ENCODE measurements at places on chromosomes 7 and 10.

DNA sequence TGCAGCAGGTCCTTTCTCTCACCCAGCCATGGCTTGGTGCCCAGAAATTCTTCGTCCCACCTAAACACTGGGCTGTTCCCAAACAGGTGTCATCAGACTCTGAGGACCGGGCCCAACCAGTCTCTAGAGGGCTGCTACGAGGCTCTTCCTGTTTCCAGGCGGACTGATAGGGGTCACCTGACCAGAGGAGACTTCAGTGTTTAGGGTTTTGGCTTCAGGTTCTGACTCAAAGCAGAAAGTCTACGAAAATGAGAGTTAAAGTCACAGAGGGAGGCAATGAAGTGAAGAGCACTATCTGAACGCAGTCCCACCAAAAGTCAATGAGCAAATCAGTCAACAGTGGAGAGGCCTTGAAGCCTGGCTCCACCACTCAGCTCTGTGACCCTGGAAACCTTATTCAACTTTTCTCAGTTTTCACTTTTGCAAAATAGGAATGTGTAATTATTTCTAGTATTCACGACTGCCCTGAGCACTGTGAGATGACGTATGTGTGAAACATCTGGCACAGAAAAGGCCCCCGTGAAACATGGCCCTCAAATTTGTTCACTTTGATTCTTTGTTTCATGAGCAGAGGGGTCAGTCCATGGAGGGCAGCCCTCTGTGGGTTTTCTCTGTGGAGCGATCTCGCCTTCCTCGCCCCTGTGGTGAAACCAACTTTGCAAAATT is 189.9 kb upstream of the PDE1C start:
- DNase-seq: no peak

GRCh38 chr7:85711894-85712293 is 525.0 kb upstream of the SEMA3D start:
- no peak for DNase-seq

DNA sequence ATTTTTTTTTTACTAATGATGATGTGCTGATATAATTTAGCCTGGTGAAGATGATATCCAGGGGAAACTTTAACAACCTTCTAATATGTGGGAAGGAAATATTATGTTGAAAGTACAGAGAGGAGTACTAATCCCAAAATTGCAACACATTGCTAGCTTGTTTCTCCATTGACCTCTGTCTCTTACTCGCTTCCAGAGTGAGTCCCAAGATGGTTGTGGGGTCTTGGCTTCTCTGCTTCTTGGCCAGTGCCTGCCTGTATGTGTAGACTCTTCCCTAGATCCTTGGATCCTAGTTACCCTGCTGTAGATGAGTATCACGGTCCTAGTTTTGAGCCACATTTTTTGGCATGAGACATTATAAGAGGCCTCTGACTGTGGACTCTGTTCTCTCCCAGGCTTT is 17.5 kb downstream of the BMPER start:
- no peak for DNase-seq

DNA sequence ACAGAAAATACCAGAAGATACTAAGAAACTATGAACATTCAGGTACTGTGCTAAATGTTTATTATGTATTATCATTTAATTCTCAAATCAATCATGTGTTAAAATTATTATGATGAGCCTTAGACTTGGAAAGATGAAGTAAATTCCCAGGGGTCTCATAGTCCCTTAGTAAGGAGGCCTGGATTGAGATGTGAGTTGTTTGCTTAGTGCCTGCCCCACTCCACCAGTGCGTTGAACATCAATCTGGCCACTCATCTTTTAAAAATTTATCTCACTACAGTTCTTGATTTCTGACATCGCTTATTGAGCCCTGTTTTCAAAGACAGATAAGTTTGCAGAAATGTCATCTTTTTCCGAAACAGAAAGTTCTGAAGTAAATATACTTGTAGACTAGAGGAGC is 618.4 kb upstream of the SEMA3D start:
- DNase-seq: no peak

DNA sequence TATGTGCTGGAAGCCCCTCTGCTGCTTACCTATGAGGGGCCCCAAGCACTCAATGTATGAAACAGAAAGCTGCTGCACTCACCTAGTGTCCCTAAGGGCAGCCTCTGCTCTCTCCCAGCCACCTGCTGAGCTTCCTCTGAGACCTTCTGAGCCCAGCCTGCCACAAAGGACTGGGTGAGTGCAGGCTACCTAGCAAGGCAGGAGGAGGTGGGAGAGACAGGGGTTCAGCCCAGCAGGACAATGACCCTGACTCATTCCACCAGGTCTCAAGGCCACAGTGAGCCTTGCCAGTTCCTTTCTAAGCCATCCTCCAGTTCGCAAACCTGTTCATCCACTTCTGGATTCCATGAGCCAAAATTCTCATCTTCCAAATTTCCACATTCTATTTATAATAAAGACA is 16.3 kb downstream of the VOPP1 start:
- DNase-seq: peak; percentile 18

DNA sequence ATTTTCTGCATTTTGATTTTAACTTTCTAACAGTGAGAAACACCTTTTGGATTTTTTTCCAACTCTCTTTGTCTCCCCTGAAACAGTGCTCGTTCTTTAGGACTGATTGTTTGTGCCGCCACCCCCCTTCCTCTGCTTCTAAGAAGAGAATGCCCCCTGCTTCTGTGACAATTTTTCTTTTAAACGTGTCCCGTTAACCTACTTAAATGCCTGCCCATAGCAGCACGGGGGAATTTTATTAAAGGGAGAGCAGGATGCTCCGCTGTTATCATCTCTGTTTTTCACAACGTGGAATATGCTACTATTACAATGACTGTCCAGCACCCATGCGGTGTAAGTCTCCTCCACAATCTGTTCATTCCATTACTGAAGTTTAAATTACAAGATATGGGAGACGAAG is 67.8 kb downstream of the SVIL start:
- DNase-seq: no peak

- no peak for DNase-seq
Measured at GRCh38 chr10:67903581-67903980, 19.1 kb downstream of the SIRT1 start.

- no peak for DNase-seq
Measured at GRCh38 chr10:29470843-29471543, 163.8 kb downstream of the SVIL start.

DNA sequence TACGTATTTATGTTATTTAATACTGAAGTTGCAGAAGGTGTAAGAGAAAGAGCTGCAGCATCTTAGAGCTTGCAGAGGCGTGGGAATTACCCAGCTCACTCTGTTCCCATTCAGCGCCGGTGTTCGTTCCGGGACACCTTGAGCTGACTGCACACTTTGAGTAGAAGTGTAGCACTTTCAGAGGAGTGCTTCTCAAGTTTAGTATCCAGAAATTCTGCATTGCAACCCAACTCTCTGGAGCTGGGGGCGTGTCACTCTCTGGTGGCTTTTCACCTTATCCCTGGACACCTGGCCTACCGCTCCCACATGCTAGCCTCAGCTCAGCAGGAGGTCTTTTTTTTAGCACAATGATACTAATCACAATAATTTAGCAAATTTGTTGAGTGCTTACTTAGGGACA is 66.4 kb upstream of the SHH start:
- peak; percentile 25 for DNase-seq

DNA sequence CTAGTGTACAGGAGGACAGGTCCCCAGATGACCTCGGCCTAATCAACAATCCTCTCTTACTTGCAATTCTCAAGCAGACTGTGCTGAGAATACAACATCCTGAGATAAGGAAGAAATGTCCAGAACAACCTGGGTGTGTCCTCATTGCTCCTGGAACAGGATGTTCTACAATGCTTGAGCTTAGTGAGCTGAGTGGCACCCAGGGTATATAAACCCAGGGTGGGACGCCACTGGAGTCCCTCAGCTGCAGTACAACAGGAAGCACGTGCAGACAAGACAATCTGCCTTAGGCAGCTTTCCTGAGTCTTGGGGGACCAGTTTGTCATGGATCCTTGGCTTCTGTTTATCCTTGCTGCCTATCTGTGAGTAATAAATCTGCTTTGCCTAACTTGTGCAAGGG is 27.7 kb upstream of the SLC25A13 start:
- DNase-seq: no peak

- no peak for DNase-seq
Measured at GRCh38 chr7:82257118-82257695, 186.4 kb downstream of the CACNA2D1 start.

DNA sequence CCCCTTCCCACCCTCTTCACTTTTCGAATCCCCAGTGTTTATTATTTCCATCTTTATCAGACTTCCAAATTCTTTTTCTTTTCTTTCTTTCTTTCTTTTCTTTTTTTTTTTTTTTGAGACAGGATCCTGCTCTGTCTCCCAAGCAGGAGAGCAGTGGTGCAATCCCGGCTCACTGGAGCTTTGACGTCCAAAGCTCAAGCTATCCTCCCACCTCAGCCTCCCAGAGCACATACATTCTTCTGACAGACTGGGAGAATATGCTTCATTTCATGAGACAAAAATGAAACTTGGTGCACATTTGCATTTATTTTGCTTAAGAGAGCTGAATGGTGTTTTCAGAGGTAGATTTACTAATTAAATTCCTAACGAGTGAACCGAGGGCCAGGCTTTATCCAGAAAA is 80.1 kb upstream of the FZD8 start:
- no peak for DNase-seq

DNA sequence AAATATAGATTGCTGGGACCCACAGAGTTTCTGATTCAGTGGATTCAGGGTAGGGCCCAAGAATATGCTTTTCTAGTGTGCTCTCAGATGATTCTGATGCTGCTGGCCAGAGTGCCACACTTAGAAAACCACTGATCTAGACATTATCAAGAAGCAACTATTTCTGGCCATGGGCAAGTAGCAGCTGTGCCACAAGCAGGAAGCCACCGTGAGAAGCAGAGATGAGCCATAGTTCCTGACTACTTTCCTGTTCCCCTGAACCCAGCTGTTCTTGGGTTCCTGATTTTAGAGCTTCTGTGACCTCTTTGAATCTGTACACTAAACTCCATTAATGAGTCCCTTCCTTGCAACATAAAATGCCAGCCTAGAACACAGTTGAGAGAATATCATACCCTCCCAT is 38.1 kb upstream of the PIK3AP1 start:
- no peak for DNase-seq

DNA sequence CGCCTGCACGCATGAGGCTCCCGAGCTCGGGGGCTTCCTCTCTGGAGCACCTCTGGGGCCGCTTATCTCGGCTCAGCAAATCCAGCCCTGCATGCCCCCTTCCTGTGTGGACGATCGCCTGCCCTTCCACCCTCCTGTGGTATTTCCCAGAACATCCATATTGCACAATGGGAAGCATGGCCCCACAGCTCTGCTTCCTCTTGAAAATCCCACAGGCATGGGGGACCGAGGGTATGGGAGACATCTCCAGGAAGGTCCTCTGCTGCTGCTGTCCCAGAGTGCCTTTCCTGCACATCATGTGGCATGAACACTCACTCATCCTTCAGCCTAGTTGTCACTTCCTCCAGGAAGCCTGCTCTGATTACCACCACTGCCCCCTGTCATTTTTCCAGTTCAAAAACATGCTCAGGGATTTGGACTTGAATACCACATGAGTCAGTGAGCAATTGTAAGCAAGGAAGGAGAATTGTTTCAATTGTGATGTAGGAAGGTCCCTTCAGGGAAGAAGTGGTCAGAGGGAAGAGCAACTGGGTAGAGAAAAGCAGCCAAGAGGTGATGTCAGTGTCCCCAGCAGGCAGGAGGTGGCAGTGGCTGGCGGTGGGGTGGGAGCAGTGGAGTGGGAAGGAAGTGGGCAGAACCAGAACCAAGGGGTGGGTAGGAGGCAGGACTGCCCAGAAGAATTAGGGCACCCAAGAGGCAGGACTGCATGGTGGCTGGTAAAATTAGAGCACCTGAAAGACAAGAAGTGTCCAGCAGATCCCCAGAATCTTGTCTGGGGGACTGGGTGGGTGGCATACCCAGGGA is 67.5 kb upstream of the ZMIZ1 start:
- DNase-seq: no peak

DNA sequence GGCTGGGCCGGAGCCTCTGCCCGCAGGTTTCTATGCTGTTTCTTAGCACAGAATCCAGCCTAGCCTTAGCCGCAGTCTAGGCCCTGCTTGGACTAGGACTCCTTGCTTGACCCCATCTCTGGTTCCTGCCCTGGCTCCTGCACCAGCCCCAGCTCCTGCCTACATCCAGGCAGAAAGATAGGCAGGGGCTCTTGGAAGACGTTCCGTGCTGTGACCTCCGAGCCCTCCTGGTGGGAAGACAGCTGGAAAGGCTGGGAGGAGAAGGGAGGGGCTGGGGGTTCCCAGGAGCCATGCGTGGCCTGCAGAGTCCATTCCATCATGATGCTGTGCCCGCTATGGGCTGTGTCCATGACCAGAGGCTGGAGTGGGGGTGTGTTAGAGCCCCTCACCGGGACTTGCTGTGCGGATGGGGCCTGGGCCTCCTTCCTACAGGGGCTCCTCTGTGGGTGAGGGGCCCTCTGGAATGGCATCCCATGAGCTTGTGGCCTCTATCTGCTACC is 26.2 kb downstream of the RAMP3 start:
- peak; percentile 33 for DNase-seq

- DNase-seq: no peak
Measured at GRCh38 chr7:26574476-26574875, 282.8 kb downstream of the SNX10 start.

GRCh38 chr10:77565590-77566023 is 72.0 kb downstream of the KCNMA1 start:
- DNase-seq: no peak

DNA sequence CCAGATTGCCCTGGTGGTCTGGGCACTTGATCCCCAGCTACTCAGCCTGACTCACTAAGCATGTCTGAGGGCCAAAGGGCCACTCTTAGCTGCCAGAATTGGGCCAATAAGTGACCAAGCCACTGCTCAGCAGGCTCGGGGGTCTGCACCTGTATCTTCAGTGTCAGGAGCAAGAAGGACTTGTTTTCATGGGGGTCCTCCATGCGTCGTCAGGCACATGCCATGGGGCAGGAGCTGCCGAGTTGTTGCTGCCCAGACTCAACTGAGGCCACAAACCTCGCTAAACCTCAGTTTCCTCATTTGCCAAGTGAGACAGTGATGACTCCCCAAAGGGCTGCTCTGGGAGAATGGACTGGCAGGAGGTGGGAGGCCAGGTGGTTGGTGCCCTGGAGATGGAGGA is 158.6 kb upstream of the GDF10 start:
- no peak for DNase-seq

DNA sequence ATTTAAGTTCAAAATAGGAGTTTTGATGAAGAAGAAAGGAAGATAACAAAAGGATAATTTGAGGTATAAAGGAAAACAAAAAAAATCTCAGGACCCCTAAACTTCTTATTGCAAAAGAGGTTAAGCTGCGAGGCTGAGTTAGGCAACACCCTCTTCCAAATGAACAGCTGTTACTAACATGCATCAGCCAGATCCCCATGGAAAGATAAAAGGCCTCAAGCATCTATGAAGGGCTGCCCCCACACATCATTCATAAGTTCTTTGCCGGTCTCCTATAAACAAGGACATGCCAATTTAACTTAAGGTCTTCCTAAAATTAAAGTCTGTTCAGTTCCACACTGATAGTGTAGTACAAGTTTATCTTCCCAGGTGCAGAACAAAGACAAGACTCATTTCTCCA is 75.8 kb upstream of the IMMP2L start:
- no peak for DNase-seq

Data from left forelimb (tissue), 1 donor.